ENCODE measurements at places on chromosomes 4 and X. TPM values are rescaled to one million over a fixed set of nuclear protein-coding genes. Genes with fewer than 3 reads are reported as not detected.

The PLS3 gene
- total RNA-seq, result 2.0 TPM

The FGFBP2 gene
- 8.2 TPM for total RNA-seq

The PITX2 gene
- not detected for total RNA-seq

The WNK3 gene
- total RNA-seq, result 0.47 TPM

The GABRE gene
- total RNA-seq, result not detected

The BGN gene
- not detected for total RNA-seq

The ATP1B4 gene
- total RNA-seq, result not detected

The PRDM8 gene
- 2.8 TPM for total RNA-seq

The GAGE12H gene
- not detected for total RNA-seq

The NAT8L gene
- total RNA-seq, result 1.0 TPM

The NALF2 gene
- total RNA-seq, result 0.13 TPM

The PNCK gene
- 1.1 TPM for total RNA-seq

The GPR143 gene
- total RNA-seq, result not detected

The SH3RF1 gene
- 0.34 TPM for total RNA-seq

The APLN gene
- total RNA-seq, result 3.5 TPM

The USP17L21 gene
- total RNA-seq, result not detected

The CXXC4 gene
- total RNA-seq, result not detected

- peak; percentile 2 for DNase-seq
Observed at GRCh38 chr4:186722796-186723291, 812 bp downstream of the FAT1 start.

DNA sequence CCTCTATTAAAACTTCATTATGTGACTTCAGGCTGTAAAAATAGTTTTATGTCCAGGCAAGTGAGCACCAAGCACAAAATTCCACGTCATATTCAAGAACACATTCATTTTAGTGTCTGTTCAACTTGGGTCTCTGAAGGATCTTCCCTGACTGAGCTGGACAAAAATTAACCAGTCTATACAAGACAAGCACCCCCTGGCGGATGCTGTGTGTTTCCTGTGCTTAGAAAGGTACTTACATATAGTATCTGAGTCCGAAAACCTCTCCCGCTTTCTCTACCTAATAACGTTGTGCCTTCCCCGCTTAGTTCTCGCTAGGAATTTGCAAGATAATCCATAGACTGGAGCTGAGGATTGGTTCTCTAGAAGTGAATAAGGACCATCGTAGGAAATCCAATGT lies 2214.5 kb upstream of the TENM3 start:
- peak; percentile 33 for DNase-seq

- DNase-seq, result peak; percentile 3
Observed at GRCh38 chr4:186723292-186724057, at the start of gene FAT1. TSS of gene FAT1 (minus strand) at chr4:186723856. CDS start at chr4:186709827, 14,029 bp downstream.

GRCh38 chr4:153579872-153580271 lies 104.2 kb upstream of the TLR2 start:
- DNase-seq, result no peak

GRCh38 chr4:61427818-61428495 lies 227.8 kb downstream of the ADGRL3 start:
- no peak for DNase-seq

DNA sequence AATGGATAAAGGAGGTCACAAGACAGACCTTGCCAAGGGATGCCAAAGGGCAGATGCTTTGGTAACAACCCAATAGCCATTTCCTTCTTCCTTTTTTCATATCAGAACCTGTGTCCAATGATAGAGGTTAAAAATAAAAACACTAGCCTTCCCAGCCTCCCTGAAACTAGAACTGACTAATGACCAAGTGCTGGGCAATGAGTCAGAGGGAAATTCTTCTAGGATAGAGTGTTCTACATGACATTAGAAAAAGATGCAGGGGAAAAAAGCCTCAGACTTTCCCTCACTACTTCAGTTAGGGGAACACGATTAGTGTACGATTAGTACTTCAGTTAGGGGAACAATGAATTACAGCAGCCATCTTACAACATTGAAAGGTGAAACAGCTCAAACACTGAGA lies 29.3 kb upstream of the FAM47C start:
- no peak for DNase-seq

- DNase-seq, result peak; percentile 25
Observed at GRCh38 chr4:1047106-1047975, 35.9 kb downstream of the FGFRL1 start.

- no peak for DNase-seq
Observed at GRCh38 chr4:63049726-63050125, 1359.5 kb downstream of the TECRL start.

GRCh38 chrX:118553042-118553710 lies 57.6 kb downstream of the DOCK11 start:
- DNase-seq, result no peak

- DNase-seq, result no peak
Observed at GRCh38 chr4:180650273-180650672, 1592.9 kb upstream of the TENM3 start.

DNA sequence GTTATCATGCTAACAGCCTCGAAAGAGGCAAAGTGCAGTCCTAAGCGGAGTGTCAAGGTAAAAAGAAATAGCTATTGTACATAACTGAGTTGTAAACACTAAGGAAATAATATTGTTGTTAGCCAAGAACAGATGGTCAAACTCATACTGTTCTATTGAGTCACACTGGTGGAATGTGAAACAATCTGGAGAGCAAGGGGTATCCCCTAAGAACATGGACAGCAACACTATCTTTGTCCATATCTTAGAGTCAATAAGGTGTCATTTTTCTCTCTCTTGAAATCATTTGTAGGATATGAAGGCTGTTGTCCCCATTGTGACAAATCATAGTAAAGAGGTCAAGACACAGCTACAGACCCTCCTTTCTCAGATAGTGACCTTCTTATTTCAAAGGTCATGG lies 4.5 kb upstream of the PDGFC start:
- no peak for DNase-seq

GRCh38 chrX:152641996-152642395 lies 4.3 kb downstream of the GABRQ start:
- no peak for DNase-seq

DNA sequence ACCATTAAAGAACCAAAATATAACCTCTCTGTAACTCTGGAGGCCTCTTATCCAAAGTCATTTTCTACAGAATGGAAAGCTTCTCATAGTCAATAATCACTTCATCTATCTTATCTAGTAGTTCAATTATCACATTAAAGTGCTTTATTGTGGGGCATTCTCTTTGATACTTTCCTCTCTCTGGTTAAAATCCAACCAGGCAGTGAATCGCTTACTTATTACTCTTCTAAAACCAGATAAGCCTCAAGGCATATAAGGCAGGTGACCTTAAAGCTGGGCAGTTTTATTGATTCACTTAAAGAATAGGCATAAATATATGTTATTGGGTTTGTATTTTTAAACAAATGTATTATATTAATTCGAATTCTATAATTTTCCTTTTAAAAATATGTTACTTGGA lies 2162.1 kb upstream of the TENM3 start:
- no peak for DNase-seq

DNA sequence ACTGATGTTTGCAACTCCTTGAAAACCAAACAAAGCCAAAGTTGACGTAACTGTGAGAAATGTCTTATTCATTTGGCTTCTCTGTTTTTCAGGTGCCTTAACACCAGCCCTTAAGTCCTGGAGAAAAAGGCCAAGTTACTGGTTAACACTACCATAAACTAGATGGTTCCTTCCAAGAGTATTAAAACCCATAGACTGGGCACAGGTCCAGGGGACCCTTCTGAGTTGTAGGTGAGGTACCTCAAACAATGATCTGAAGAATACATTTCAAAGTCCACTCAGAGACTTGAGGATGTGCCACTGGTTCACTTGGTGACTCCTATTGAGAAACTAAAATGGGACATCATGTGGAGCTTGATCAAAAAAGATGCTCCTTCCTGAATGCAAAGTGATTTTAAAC lies 87.0 kb downstream of the NKX6-1 start:
- no peak for DNase-seq

DNA sequence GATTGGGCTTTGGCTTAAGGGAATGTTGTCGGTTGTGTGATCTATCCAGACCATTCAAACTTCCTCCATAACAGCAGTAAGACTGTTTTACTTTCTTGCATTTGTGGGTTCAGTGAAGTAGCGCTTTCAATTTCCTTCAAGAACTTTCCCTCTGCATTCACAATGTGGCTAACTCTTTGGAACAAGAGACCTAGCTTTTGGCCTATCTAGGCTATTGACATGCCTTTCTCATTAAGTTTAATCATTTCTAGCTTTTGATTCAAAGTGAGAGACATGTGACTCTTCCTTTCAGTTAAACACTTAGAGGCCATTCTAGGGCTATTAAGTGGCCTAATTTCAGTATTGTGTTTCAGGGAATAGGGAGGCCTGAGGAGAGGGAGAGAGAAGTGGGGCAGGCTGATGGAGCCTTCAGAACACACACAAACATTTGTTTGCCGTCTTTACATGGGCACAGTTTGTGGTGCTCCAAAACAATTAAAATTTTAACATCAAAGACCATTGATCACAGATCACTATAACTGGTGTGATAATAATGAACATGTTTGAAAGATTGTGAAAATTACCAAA lies 34.1 kb downstream of the ADH5 start:
- DNase-seq, result no peak

- no peak for DNase-seq
Observed at GRCh38 chr4:78691334-78691754, 84.8 kb upstream of the BMP2K start.

DNA sequence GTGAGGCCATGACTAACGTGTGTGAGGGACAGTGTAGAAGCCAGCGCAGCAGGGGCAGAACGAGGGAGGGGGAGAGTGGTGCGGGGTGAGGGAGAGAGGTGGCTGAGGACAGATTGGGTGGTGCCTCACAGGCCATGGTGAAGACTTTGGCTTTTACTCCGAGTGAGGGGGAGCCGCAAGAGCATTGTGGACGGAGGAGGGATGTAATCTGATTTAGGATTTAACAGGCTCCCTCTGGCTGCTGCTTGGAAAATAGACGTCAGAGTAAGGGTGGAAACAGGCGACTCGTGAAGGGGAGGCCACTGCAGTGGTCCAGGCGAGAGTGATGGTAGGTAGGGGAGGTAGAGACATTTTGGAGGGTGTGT lies 13.0 kb downstream of the PPP1R3F start:
- DNase-seq, result no peak

GRCh38 chr4:178415925-178416324 lies 973.7 kb upstream of the AGA start:
- no peak for DNase-seq

DNA sequence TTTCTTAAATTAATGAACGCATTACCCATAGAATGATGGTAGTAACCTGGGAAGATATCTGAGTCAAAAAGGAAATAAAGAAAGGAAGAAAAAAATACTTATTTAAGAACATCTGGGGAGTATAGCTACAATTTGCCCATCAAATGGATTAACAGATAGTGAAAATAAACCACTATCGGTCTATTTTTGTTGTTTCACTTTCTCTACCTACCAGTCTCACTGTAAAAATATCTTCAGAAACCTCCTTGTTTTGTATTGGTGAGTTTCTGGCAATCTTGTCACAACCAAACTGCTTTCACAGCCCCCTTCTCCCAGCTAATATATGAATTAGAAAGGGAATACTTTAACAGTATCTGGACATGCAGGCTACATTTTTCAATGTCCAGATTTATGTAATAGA lies 783.5 kb downstream of the STPG2 start:
- DNase-seq, result no peak

DNA sequence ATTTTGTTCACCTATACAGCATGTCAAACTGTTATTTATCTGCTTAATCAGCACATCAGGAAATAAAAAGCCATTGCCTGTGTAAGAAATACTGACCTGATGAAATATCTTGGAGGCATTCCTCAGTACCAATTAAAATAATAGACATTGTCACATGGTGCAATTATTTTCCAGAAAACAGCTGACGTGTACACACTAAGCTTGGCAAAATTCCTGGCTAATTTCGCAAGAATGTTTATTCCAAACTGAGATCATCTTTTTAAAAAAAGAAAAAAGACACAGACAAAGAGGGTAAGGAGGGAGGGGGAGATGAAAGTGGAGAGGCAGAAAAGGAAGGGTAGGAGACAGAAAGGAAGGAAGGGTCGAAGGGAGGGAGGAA lies 61.9 kb upstream of the NFKB1 start:
- DNase-seq, result no peak

DNA sequence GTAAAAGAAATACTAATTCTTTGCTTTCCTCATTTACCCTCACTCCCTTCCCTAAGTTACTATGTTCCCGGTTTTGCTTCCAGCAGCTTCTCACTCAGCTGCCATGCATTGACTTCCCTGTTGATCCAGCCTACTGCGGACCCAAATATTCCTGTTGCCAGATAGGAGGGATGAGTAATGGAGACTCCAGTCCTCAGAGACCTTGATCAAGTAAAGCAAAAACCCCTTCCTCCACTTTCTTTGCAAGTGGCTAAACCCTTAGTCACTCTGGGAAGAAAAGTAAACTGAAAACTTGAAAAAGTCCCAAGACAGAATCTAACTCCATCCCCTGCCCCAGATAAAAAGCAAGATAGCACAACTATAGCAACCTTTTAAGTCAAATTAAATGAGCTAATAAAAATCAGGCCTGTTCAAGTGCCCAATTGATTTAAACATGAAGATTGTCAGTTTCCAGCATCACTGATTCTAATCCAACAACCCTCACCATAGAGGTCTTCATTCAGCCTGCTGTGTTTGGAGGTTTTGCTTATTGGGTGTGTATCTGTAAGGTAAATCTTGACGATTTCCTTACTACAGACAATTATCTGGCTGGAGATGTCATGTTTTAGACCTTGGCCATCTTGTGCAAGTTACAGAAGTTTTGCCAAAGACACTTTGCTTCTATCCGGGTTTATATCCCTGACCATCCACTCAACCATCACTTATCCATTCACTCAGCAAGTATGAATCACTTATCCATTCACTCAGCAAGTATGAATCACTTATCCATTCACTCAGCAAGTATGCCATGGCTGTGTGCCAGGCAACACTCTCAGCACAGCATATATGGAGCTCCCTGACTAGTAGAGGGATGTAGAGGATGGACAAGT lies 17.6 kb downstream of the FGFBP1 start:
- no peak for DNase-seq

All from activated CD8-positive, alpha-beta T cell treated with anti-CD3 and anti-CD28 coated beads for 36 hours (primary cell).